ENCODE measurements at places on chromosomes 12 and 14.

- peaks cover 47% of the 10 kb centered on the region for H3K27me3 ChIP-seq
- no peaks in the 10 kb centered on the region for H3K4me1 ChIP-seq
- no peaks in the 10 kb centered on the region for H3K36me3 ChIP-seq
- H3K4me3 ChIP-seq, result no peak overlapping the region
- no peak for DNase-seq
- no peak overlapping the region for H3K27ac ChIP-seq
Measured at GRCh38 chr12:53795927-53796326, 44.1 kb upstream of the CISTR start.

GRCh38 chr14:76351941-76352340 lies 24.0 kb upstream of the ESRRB start:
- H3K4me1 ChIP-seq, result no peaks in the 10 kb centered on the region
- H3K27ac ChIP-seq, result no peak overlapping the region
- no peak overlapping the region for H3K4me3 ChIP-seq
- DNase-seq, result no peak
- H3K27me3 ChIP-seq, result peaks cover 14% of the 10 kb centered on the region
- H3K36me3 ChIP-seq, result no peaks in the 10 kb centered on the region

DNA sequence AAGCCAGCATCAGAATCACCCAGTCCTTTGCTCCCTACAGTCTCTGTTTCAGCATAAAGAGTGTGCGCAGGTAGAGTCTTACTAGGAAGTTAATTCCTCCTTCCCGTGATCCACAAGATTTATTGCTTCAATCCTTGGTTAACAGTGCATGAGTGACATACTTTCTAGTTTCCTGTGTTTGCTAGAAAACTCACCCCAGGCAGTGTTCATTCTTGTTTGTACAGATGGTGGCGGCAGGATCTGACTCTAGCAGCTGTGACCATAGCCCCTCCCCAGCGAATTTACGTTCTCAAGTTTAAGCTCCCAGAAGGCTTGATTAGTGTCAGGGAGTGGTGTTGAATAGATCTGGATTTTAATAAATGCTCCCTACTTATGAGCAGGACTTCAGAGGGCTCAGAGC lies 75.9 kb upstream of the ANO2 start:
- no peak overlapping the region for H3K27ac ChIP-seq
- no peaks in the 10 kb centered on the region for H3K36me3 ChIP-seq
- no peaks in the 10 kb centered on the region for H3K4me1 ChIP-seq
- peaks cover 4% of the 10 kb centered on the region for H3K27me3 ChIP-seq

GRCh38 chr14:61129168-61129745 lies 148.2 kb downstream of the SLC38A6 start:
- H3K27ac ChIP-seq, result peak overlapping the region; percentile 51
- no peak overlapping the region for H3K4me3 ChIP-seq
- DNase-seq, result no peak

GRCh38 chr12:106892075-106892474 lies 63.6 kb upstream of the TMEM263 start:
- no peak for DNase-seq
- no peaks in the 10 kb centered on the region for H3K4me1 ChIP-seq
- no peak overlapping the region for H3K4me3 ChIP-seq
- no peak overlapping the region for H3K27ac ChIP-seq
- peaks cover 3% of the 10 kb centered on the region for H3K36me3 ChIP-seq
- no peaks in the 10 kb centered on the region for H3K27me3 ChIP-seq

- no peak for DNase-seq
- H3K36me3 ChIP-seq, result no peaks in the 10 kb centered on the region
- H3K27me3 ChIP-seq, result no peaks in the 10 kb centered on the region
- no peak overlapping the region for H3K4me3 ChIP-seq
Measured at GRCh38 chr14:90639641-90640040, 176.6 kb downstream of the TTC7B start.

DNA sequence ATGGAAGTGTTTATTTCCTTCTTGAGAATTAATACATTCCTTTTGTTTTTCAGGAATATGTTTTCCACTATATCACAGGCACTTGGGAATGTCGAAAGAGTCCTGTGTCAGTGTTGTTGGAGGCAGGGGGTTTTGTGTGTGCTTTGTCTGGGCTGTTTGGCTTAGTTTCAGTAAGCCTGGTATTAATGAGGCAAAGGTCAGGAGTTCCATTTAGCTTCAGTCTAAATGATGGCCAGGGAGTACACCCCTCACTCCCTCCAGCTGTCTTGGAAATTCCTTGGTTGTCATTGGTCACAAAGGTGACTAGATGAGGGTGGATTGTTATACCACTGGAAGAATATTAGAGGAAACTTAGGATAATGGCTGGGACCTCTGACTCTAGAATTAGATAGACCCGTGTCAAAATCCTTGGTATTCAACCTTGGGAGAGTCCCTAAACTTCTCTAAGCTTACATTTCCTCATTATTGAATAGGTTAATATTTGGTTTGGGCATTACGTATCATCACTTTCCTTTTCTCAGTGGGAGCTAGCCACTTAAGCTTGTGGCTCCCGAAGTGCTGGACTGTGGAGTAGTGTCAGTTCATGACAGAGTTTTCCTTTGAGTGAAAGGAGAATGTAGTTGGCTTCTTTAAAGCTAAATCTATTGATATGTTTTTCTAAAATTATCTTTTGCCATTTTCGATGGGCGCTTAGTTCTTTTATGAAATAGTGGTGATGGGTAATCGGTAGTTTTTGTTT lies 5.2 kb downstream of the FRS2 start:
- peak; percentile 62 for DNase-seq
- H3K4me1 ChIP-seq, result peaks cover 16% of the 10 kb centered on the region
- H3K27ac ChIP-seq, result peak overlapping the region; percentile 17
- no peaks in the 10 kb centered on the region for H3K36me3 ChIP-seq
- H3K27me3 ChIP-seq, result no peaks in the 10 kb centered on the region

DNA sequence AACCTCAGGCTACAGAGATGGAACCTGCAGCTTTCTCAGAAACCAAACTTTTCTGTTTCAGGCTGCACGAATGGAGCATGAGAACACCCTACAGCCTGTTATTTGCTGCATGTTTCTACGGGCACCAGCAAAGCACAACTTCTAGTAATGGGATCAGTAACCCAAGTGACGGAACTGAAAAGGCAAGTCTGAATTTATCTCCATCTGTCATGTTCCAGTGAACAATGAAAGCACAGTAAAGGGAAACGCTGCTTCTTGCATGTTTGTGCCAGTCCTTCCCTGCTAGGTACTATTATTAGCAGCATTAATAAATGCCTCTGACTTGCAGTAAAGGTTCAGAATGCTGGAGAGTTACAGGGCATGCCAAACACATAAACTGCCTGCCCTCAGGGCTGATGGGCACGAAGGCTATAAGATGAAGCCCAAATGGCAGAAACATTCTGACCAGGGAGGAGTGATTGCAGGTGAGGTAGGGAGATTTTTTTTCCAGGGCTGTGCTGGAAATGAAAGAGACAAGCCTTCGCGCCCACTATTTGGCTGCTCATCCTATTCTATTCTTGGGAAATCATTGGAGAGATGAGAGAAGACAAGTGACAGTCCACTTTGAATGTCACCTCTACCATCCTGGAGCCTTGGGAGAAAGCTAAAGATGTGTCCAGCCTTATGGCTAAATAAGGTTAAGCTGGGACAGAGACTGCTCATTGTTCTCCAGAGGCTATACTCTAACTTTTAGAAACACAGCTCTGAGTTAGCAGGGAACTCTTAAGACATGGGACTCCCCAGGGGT lies 100.4 kb upstream of the PLXNC1 start:
- no peak overlapping the region for H3K4me3 ChIP-seq
- H3K27me3 ChIP-seq, result no peaks in the 10 kb centered on the region
- no peak overlapping the region for H3K27ac ChIP-seq
- no peak for DNase-seq
- H3K36me3 ChIP-seq, result no peaks in the 10 kb centered on the region

DNA sequence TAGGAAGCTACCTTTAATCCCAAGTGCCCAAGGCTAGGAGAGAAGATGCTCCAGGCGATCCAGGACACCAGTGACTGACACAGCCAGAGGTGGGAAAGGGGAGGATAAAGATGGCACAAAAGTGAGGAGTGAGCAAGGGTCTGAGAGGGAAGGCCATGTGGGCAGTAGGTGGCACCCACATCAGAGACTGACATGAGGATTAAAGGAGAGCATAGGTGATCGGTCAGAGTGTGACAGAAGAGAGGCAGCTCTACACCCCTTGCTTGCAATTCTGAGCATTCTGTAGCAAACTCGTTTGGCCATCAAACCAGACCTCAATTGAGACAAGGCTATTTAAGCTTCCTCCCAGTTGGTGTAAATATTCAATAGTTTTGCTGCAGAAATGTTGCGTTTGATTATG lies 724 bp upstream of the CD27 start:
- no peak overlapping the region for H3K27ac ChIP-seq
- H3K4me1 ChIP-seq, result peaks cover 2% of the 10 kb centered on the region
- H3K36me3 ChIP-seq, result peaks cover 15% of the 10 kb centered on the region
- no peak for DNase-seq
- H3K27me3 ChIP-seq, result no peaks in the 10 kb centered on the region

- no peak for DNase-seq
- H3K27ac ChIP-seq, result no peak overlapping the region
- no peak overlapping the region for H3K4me3 ChIP-seq
- no peaks in the 10 kb centered on the region for H3K36me3 ChIP-seq
Measured at GRCh38 chr14:104094056-104094708, 8.7 kb downstream of the ASPG start.

GRCh38 chr14:103015426-103015825 lies 41.9 kb downstream of the CDC42BPB start:
- H3K4me3 ChIP-seq, result no peak overlapping the region
- DNase-seq, result no peak
- H3K27ac ChIP-seq, result no peak overlapping the region
- no peaks in the 10 kb centered on the region for H3K27me3 ChIP-seq
- H3K4me1 ChIP-seq, result peaks cover 18% of the 10 kb centered on the region

DNA sequence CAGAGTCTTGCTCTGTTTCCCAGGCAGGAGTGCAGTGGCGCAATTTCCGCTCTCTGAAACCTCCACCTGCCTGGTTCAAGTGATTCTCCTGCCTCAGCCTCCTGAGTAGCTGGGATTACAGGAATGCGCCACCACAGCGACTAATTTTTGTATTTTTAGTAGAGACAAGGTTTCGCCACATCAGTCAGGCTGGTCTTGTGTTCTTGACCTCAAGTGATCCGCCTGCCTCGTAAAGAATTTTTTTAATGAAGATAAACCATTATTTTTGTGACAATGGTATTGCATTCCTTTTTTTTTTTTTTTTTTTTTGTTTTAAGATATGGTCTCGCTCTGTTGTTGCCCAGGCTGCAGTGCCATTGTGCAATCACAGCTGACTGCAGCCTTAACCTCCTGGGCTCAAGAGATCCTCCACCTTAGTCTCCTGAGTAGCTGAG lies 25.8 kb downstream of the ACVR1B start:
- peaks cover 30% of the 10 kb centered on the region for H3K4me1 ChIP-seq
- no peak overlapping the region for H3K27ac ChIP-seq
- H3K4me3 ChIP-seq, result no peak overlapping the region

GRCh38 chr12:42589465-42590329 lies at the start of gene PRICKLE1:
Gene PRICKLE1 (minus strand): TSS chr12:42589746. CDS start chr12:42472516, 117,230 bp downstream.
- peak within 1 kb of the TSS; percentile 89 for H3K4me3 ChIP-seq
- H3K36me3 ChIP-seq, result no peaks in the 10 kb centered on the region
- H3K27ac ChIP-seq, result peak within 1 kb of the TSS; percentile 58
- H3K27me3 ChIP-seq, result peaks cover 14% of the 10 kb centered on the region
- H3K4me1 ChIP-seq, result peaks cover 17% of the 10 kb centered on the region

GRCh38 chr12:77600468-77600843 lies 230.2 kb upstream of the NAV3 start:
- no peaks in the 10 kb centered on the region for H3K4me1 ChIP-seq
- no peak overlapping the region for H3K4me3 ChIP-seq
- no peak for DNase-seq
- H3K27ac ChIP-seq, result no peak overlapping the region

GRCh38 chr12:104578453-104578852 lies 121.7 kb downstream of the CHST11 start:
- peaks cover 11% of the 10 kb centered on the region for H3K4me1 ChIP-seq
- H3K27me3 ChIP-seq, result no peaks in the 10 kb centered on the region
- DNase-seq, result peak; percentile 84
- no peak overlapping the region for H3K27ac ChIP-seq

GRCh38 chr12:53298164-53298563 lies 1.3 kb upstream of the MYG1 start:
- H3K27ac ChIP-seq, result peak overlapping the region; percentile 90
- DNase-seq, result peak; percentile 97
- H3K27me3 ChIP-seq, result no peaks in the 10 kb centered on the region

DNA sequence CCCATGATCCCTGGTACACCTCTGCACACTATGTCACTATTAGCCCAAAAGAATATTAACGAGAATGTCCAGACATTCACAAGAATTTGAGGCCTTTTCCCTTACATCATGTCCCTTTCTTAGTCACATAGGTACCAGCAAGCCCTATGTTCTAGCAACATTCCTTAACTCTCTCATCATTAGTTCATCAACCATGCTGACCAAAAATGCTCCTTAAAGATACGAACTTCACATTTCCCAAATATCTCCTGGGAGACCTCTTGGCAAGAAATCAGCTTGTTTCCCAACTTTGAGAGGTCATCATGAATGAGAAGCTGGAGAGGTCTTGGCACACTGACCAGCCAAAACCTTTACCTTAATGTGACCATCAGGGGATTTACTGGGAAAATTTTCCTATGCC lies 4.6 kb downstream of the SALL2 start:
- H3K4me3 ChIP-seq, result no peak overlapping the region
- no peak overlapping the region for H3K27ac ChIP-seq
- peak; percentile 57 for DNase-seq

DNA sequence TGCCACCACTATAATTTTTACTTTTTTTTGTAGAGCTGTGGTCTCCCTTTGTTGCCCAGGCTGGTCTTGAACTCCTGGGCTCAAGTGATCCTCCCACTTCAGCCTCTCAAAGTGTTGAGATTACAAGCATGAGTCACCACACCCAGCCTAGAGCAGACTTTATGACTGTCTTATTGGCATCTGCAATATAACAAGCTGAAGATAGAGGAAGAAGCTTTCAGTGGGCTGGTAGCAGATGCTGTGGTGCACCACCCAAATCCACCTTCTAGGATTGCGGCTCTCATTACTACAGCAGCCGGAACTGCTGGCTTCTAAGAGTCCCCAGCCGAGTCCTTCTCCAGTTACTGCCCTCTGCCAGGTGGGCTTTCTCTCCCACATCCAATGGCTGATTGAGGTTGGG lies 7.6 kb upstream of the STK38L start:
- peaks cover 2% of the 10 kb centered on the region for H3K4me1 ChIP-seq
- peak; percentile 50 for DNase-seq
- no peaks in the 10 kb centered on the region for H3K27me3 ChIP-seq
- no peak overlapping the region for H3K27ac ChIP-seq
- H3K4me3 ChIP-seq, result no peak overlapping the region

DNA sequence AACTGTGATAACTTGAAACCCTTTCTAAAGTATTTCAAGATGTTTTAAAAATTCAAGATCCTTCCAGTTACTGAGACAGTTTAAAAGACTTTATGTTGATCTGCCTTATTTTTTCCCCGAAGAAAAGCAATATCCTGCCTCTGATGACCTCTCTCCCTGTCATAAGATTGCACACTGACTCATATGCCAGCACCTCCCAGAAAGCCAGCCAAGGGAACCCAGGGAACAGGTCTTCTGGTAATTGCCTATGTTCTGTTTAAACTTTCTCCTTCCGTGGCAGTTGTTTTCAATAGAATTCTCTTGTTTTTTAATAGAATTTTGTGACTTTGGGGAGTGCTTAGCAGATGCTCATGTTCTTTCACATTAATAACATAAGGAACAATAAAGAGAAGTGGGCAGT lies 300.2 kb upstream of the PRKD1 start:
- H3K4me1 ChIP-seq, result peaks cover 7% of the 10 kb centered on the region
- H3K4me3 ChIP-seq, result no peak overlapping the region
- H3K36me3 ChIP-seq, result no peaks in the 10 kb centered on the region

GRCh38 chr14:92958373-92959188 lies 35.6 kb downstream of the CHGA start:
- no peak for DNase-seq
- H3K27ac ChIP-seq, result no peak overlapping the region
- no peak overlapping the region for H3K4me3 ChIP-seq
- no peaks in the 10 kb centered on the region for H3K27me3 ChIP-seq
